GOT3 (cell line): ENCODE measurements at places on chromosomes 4 and X.

DNA sequence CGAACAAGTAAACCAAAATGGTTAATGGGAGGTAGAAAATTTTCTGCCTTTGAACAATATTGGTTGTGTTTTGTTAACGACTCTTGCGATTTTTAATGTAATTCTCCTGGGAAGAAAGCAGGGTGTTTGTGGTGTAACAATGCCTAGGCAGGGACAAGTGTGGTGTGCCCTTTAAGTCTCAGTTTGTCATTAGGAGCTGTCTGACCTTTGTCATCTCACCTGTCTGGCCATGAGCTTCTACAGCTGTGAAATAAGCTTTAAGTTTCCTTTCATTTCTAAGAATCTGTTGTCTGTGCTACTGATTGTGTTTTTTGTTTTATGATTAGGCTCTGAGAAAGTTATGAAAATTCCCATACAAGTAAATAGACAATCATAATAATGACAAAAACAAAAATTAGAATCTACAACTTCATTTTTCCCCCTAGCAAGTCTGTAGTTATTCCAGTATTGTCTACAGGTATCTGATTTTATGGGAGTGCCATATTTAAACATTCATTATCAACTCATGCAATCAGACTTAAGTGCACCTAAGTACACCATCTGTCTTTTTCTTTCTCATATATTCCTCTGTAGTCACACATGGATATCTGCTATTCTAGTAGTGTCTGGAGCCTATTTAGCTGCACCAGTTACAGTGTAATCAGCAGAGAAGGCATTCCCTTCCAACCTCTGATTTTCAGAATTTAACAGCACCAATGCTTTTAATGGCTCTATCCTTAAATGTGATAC, 203.5 kb downstream of the PPARGC1A start:
- DNase-seq, result no peak

DNA sequence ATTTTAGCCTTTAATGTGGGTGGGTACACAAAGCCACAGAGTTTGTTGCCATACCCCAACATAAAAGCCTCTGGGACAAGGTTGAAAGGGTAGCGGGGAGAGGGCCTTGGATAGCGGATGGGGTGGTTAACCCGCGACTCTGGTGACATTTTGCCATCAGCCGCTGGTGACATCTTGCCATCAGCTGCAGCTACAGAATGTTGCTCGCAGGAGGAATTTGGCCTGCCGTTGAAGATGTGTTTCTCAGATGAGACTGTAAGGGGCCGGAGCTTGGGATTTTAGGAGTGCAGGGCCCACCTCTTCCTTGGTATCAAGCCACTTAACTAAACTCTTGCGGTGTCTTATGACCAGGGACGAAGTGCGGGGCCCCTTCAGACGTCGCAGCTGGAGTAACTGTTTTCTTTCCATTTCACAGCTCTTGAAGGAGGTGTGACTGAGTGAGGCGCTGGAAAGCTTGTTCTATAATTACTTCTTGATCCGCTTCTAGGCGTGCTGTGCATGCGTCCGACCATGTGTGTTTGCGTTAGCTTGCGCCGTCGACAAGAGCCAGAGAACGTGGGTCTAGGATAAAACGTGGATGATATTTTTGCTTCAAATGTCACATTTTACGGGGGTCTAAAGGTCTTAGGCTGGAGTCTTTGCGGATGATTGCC, 820 bp upstream of the RASL11B start:
- no peak for DNase-seq

DNA sequence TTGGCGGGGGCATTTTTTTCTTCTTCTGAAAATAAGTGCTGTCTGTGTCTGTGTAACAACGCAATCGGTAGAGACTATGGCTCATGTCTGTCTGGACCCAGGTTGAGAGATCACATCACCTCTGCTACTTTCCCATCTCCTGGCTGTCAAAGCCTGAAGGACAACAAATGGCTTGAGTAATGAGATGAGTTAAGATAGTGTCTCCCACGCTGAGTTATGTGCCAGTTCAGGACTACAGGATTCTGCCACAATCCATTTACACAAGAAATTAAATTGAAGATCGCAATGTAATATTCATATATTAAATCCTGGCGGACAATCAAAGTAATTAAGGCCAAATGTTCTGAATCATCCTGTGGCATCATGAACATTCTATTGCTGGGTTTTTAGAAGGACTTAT, 16.5 kb upstream of the ARHGAP36 start:
- DNase-seq, result no peak

GRCh38 chr4:74724979-74725378, 69.3 kb downstream of the BTC start:
- no peak for DNase-seq

- no peak for DNase-seq
These were observed 31.1 kb upstream of the MID1IP1 start for GRCh38 chrX:38770152-38770551.

DNA sequence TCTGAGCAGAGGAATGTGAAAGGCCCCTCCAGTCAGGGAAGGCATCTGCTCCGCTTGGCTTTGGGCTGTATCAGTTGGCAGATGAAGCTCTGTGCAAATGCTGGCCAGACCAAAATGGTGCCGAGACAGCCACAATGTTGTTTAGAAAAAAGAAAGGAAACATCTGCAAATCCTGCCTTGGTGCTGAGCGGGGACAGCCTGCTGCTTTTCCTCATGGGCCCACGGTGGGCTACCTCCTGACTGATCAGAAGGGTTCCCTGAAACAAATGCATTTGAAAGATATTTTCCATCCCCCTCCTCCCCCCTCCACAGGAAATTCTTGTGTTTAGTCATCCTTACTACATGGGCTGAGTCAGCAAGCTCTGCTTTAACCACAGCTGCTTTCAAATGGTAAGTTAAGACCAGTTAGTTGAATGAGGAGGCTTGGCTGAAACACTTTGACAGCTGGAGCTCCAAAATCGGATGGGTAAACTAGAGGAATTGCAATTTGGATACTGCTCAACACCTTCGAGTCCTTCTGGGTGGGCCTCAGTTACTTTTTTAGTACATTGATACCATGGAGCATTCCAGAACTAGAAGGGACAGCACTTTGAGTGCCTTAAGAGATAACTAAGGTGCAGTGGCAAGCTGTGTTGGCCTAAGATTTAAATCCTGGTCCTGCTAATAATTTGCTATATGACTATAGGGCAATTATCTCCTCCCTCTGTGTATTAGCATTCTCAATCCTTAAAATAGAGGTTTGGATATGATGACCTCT, 36.0 kb downstream of the PLAC1 start:
- no peak for DNase-seq

DNA sequence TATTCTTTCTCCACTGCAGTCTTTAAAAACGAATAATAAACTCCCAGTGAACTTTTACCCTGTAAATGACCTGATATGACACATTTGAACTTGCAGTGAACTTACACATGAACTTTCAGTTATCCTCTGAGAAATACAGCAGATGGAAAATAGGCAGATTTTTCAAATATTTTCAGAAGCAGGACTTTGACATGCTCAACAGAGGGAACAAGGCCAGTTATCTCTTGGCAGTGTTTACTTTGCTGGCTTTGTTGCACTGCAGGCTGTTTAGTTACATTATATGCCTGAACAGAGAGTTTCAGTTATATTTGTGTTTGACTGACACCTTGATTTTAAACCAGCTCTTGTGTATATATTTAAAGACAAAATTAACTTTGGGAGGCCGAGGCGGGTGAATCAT, 47.6 kb upstream of the FGG start:
- no peak for DNase-seq

DNA sequence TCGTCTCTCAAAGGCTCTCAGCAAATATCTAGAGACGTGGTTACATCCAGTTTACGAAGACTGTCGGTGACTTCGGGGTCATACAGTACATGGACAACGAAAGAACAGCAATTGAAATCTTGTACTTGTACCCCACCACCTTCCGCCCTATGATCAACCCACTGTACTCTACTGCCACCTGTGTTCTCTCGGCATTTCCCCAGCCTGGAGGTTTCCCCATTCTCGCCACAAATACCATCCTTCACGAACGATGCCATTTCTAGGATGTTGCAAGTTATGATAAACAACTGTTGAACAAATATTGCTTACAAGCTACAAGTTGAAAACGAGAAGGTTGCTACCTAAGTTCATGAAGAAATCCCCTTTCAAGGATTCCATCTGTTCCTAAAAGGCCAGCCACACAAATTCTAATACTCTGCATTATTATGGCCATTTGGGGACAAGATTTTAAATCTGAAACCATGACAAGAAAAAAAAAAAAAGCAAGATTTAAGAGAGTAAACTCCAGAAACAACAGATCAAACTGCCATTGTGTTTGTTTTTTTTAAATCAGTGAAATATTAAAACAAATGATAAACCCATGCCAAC, 1.6 kb downstream of the APBB2 start:
- DNase-seq, result no peak

DNA sequence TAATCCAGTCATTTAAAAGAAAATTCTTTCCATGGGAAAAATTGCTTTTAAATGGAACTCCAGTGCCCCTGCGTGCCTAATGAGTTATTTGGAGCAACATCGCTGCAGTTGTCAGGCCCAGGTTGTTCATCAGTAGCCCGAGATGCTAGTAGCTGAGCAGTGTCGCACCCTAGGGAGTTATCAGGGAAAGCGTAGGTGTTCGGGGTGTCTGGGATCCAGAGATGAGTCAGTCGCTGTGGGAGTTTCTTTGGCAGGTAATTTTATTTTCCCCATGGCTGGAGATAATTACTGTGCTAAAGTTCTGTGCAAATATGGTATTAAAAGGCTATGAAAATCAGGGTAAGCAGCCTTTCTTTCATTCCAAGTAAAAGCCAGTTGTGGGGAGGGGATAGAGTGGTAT, 49.4 kb downstream of the ANXA3 start:
- no peak for DNase-seq
